ENCODE measurements at places on chromosomes 7 and 10.
A peak's percentile ranks its signal among the peaks of the same experiment; 100 is the strongest.

GRCh38 chr10:103595933-103596726, 102.6 kb downstream of the NEURL1 start:
- DNase-seq: no peak

DNA sequence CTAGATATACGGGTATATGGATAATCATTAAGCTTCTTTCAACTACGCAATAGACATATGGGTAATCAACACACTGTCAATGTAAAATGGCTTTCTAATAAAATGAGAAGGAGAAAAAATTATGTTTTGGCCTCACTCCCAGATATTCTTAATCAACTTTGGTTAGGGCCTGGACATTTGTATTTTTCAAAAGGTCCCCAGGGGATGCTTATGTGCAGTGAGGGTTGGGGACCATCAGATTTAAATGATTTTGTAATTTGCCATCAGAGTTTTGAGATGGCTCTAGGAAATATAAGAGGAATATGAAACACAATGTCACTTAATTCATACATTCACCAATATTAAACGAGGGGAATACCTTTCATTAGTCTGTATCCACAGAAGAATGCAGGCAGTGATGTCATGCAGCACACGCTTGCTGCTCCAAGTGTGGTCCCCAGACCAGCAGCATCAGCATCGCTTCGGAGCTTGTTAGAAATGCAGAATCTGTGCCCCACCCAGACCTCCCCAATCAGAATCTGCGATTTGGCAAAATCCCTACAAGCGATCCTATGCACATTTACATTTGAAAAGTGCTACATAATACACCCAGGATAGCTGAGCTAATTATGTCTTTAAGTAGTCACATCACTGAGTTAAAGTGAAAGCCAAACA, 75.1 kb downstream of the INHBA start:
- DNase-seq: no peak

DNA sequence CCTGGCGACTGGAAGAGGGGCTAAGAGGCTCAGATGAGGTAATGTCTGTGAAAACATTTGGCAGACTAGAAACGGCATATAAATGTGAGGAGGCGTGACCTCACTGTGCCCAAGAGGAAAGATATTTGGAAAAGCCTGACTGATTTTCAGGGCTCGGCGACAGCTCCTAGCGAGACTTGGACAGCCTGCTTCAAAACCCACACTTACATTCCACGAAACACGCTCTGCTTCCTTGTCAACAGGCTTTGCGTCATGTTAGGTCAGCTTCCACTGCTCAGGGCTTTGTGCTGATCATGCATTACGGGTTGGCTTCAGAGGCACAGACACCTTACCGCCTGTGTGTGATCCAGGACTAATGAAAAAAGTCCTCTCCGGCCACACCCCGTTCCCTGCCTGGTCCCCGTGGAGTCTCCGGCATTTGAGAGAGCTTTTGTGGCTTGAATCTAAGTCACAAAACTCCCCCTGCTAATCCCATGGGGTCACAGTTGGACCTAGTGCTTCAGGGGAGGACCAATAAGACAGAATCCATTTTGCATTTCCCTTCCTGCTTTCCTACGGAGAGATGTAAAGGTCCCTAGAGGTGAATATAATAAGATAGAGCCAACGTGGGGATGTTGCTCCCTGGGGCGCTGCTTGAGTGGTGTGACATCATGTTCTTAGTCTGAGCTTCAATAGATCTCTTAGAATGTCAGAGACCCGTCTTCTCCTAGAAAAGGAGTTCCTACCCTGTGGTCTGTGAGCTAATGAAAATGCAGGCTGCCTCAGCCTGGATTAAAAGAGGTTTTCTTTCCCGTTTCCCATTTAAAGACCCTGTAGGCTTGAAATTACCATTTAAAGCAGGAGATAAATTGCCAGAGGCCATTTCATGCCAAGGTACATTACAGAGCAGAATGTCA, 25.5 kb downstream of the FGFBP3 start:
- no peak for DNase-seq

GRCh38 chr7:151039850-151040548, 8.3 kb upstream of the ASIC3 start:
- DNase-seq: no peak

GRCh38 chr10:128011059-128011979, 104.4 kb downstream of the PTPRE start:
- peak; percentile 86 for DNase-seq

- DNase-seq: no peak
These were observed 707.8 kb downstream of the XPNPEP1 start for GRCh38 chr10:109215291-109216075.

DNA sequence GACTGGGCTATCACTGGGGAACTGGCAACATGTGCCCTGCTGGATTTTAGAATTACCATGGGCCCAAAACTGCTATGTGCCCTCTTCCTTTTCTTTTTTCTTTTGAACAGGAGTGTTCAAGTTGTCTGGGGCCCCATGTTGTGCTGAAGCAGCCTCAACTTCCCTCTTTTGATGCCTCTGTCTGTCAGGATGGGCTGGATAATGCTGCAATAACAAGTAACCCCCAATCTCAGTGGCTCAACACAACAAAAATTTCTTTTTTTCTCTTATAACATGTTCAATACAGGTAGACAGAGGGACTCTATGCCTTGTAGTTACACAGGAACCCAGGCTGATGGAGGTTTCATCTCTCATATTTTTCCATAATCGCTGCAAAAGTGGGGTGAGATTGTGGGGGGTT, 8.2 kb upstream of the PCBD1 start:
- DNase-seq: no peak
